ENCODE measurements at places on chromosomes 3 and 15. TPM values are rescaled to one million over a fixed set of nuclear protein-coding genes. Genes with fewer than 3 reads are reported as not detected.
A peak's percentile ranks its signal among the peaks of the same experiment; 100 is the strongest.

DNA sequence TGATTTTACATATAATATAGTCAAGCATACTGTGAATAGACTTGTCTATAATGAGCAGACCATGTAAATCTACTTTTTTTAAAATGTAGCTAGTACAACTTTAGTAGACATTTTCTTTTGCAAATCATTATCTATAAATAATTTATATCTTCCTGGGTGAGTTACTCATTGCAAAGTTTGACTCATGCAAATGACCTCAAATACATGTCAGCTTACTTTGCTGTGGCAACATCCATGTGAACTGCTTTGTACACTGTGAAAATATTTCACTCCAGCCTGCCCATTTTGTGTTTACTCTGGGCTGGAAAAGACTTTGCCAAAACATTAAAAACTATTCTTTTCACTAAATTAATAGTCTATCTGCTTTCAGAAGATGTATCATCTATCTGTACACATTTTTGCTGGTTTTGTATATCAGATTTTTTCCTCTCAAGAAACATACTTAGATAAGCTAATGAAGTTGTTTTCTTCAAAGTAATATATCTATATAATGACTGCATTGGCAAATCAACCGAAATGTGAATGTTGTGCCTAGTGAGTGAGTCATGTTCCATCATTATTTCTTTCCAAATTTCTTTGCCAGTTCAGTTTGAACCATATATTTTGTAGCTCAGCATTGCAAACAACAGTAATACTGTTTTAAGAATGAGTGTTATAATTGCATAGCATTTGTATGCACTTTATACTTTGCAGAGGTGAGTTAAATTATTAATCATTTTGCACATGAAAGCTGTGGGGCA is 26.5 kb downstream of the IGSF10 start:
- peaks cover 7% of the 10 kb centered on the region for H3K4me1 ChIP-seq
- peaks cover 6% of the 10 kb centered on the region for H3K36me3 ChIP-seq
- no peak for DNase-seq

GRCh38 chr15:75640483-75641178 is 607 bp upstream of the IMP3 start:
- H3K4me1 ChIP-seq = peaks cover 5% of the 10 kb centered on the region
- no peak for DNase-seq
- peak overlapping the region; percentile 82 for H3K4me3 ChIP-seq
- H3K27ac ChIP-seq = peak overlapping the region; percentile 83
- no peaks in the 10 kb centered on the region for H3K27me3 ChIP-seq

GRCh38 chr3:190261015-190261414 is 61.2 kb downstream of the CLDN1 start:
- H3K4me1 ChIP-seq = peaks cover 5% of the 10 kb centered on the region
- H3K27me3 ChIP-seq = no peaks in the 10 kb centered on the region
- no peak overlapping the region for H3K4me3 ChIP-seq

DNA sequence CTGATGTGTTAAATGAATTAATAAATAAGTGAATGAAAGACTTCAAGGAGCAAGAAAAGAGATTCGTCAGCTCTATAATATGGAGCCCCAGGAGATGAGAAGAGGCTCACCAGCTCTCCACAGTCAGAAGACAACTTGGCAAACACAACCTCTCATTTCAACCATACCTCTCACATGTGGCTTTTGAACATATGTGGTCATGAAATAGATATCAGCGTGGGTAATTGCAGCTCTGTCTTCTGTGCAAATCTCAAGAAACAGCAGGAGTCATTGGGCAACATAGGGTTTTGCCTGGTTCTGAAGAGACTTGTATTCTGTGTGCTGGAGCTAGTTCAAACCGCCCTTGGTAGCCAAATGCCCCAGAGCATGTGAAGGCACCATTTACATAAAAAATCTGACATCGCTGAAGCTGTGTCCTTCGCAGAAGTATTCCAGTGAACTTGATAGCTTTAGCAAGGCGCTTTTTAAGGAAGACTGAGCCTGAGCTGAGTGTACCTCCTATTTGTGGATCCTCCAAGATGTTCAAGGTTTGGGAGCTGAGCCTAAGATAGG is 8.4 kb downstream of the CX3CR1 start:
- no peaks in the 10 kb centered on the region for H3K36me3 ChIP-seq
- no peak overlapping the region for H3K4me3 ChIP-seq
- no peak for DNase-seq

GRCh38 chr15:95032156-95032555 is 800.8 kb downstream of the MCTP2 start:
- H3K36me3 ChIP-seq = no peaks in the 10 kb centered on the region
- no peaks in the 10 kb centered on the region for H3K27me3 ChIP-seq
- H3K27ac ChIP-seq = no peak overlapping the region
- no peaks in the 10 kb centered on the region for H3K4me1 ChIP-seq
- DNase-seq = no peak

Gene CMTM8
- 10.5 TPM for total RNA-seq

GRCh38 chr3:31534065-31534425 is 1.3 kb downstream of the STT3B start:
- no peaks in the 10 kb centered on the region for H3K36me3 ChIP-seq
- H3K27ac ChIP-seq = no peak overlapping the region
- peak overlapping the region; percentile 95 for H3K4me3 ChIP-seq

Gene PPARG
- 0.27 TPM for total RNA-seq

DNA sequence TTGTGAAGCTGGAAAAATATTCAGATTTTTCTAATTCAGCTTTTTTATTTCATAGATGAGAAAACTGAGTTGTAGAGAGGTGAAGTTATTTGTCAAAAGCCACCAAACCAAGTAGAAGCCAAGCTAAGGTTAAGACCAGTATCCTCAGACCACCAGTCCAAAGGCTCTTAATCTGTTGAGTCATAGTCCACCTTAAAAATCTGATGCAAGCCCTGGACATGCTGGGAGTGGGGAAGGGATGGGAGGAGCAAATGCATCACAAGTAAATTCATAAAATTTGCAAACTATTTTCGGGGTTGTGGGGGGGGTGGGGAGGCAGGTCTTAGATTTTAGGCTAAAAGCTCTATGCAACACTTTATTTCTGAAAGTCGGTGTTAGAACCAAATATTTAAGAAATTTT is 307.7 kb upstream of the SEMA6D start:
- H3K27me3 ChIP-seq = no peaks in the 10 kb centered on the region
- no peak for DNase-seq
- H3K4me1 ChIP-seq = peaks cover 11% of the 10 kb centered on the region
- H3K36me3 ChIP-seq = no peaks in the 10 kb centered on the region
- H3K27ac ChIP-seq = no peak overlapping the region

- H3K4me3 ChIP-seq = no peak overlapping the region
- H3K27ac ChIP-seq = no peak overlapping the region
- peaks cover 14% of the 10 kb centered on the region for H3K4me1 ChIP-seq
- H3K27me3 ChIP-seq = no peaks in the 10 kb centered on the region
- no peak for DNase-seq
Observed at GRCh38 chr3:4515916-4516579, 22.9 kb downstream of the ITPR1 start.

Measured in H1 (cell line).